Aorta (tissue), 5 donors: ENCODE measurements at places on chromosomes 3 and 15. TPM values are rescaled to one million over a fixed set of nuclear protein-coding genes. Genes with fewer than 3 reads are reported as not detected.
A peak's percentile ranks its signal among the peaks of the same experiment; 100 is the strongest.

GRCh38 chr15:60682615-60683014, 203.7 kb upstream of the ICE2 start:
- DNase-seq, result no peak

- no peak for DNase-seq
Measured at GRCh38 chr3:124823648-124824047, 63.5 kb downstream of the ITGB5 start.

DNA sequence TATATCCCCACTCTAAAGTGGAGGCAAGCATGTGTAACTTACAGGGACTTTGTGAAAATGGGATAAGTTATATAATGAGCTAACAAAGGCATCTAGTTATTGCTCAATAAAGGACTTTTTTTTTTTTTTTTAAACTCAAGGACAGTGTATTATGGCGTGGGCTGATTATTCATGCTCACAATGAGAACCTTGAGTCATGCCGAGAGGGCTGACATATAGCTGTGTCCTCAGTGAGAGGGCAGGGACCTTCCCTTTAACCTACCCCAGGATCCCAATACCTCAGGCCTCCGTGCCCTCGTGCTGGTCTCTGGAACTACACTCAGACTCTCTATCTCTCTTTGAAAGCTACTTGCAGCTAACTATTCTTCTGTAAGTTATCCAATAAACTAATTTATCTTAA, 319.9 kb upstream of the ICE2 start:
- no peak for DNase-seq

- DNase-seq, result no peak
Measured at GRCh38 chr15:67547064-67547463, 4.6 kb downstream of the MAP2K5 start.

GRCh38 chr3:177795859-177796258, 598.6 kb upstream of the TBL1XR1 start:
- DNase-seq, result no peak

DNA sequence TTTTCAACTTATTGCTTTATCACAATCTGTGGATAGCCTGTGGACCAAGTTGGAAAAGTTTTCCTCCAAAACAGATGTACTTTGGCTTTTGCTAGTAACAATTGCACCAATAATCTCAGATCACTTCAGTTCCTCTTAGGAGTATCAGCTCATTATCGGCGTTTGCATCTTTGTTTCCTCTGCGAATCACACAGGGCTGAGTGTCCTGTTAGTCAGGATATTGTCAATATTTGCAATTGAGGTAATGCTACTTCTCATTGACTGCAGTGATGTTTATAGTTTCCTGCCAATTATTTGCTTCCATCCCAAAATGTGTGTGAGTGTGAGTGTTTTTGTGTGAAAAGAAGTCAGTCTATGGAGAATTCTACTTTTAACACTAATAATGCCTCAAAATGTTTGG, 545.0 kb downstream of the SI start:
- DNase-seq, result no peak

DNA sequence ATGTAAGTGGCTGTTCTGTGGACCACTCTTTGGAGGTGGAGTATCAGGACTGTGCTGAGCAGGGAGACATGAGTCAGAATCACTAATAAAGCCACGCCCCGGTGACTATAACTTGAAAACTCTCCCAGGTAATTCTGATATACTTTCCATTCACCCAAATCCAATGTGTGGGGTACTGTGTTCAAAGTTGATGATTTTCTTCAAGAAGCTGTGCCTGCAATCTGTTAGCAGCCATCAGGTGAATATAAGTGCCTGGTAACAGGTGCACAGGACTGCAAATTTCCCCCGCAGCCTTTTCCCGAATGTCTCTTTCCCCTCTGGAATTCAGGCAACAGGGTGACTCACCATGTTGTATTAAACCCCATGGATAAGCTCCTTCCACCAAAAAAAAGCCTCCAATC, 17.0 kb downstream of the MAGI1 start:
- DNase-seq, result no peak

DNA sequence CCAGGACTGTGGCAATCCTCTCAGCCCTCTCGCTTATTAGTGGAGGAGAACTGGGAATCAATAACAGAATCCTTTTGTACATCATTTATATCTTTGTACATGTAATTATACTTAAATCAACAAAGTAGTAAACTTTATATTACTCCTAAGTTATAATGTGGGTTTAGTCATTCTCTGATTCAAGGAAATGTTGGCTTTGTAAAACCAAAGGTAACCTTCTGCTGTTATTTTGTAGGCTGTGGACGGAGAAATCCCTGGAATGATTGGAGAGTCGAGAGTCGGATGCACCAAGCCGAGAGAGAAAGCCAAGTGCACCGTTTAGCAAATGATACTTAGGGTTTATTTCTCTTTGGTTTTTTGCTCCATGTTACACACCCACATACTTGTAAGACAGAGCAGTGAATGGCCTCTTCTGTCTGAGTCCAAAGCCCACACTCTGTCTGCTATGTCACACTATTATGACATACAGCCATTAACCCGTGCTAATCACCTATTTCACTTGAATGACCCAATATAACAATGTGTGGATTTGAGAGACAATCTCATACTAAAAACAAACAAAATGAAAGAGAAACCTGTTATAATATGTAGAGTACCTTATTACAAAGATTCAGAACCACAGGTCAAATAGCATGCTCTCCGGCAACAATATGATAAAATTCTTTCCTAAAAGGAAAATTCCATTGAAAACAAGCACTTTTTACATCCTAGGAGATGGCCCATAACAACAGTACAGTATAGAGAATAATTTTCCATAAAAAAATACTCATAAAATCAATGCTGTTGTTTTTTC, 72.2 kb downstream of the MECOM start:
- no peak for DNase-seq

DNA sequence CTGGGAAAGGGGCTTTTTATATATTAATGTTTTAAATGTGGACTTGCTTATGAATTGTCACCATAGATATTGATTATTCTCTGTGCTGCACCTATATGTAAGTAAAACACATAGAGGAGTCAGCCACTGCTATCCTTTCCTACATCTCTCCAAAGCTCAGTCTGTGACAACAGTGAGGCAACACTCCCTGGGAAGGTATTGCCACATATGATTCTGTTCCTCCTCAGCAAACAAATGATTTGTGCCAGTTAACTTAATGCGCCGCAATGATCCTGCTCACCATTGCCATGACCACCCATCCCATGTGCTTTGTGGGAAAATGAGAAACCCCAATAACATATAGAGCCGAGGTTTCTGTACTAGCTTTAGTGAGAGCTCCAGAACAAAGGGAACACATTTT, 75.1 kb upstream of the FBN1 start:
- DNase-seq, result no peak

DNA sequence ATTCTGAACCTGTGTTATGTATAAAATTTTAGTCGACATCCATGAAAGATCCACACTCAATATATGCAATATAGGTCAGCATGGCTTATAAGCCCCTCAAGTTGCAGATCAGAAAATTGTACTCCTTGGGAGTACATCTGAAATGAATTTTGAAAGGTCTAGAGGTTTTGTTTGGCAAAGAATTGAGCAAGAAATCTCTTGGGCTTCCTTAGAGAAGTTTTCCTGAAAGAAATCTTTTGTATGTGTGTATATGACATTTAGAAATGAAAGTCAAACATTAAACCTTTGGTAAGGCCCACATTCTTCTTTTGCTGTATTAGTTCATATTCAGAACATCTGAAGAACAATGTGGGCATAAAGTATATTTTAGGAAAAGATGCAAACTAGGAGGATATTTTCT, 1006.6 kb downstream of the NAALADL2 start:
- no peak for DNase-seq

DNA sequence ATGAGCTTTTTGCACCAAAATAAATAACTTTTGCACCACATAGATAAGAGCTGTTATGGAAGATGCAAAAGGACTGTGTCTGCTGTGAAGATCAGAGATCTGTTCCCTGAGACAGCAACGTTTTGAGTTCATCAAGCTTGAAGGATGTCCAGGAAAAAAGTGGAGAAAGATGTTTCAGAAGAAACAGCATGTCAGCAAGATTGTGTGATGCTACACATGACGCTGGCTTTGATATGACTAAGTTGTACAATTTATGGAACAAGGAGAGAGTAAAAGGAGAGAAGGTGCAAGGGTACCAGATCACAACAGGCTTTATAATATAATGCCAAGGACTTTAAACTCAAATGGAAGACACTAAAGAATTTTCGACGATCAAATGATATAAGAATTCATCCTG, 16.6 kb downstream of the TJP1 start:
- DNase-seq, result no peak

GRCh38 chr3:186618318-186618938, 5.6 kb downstream of the AHSG start:
- no peak for DNase-seq

- no peak for DNase-seq
Measured at GRCh38 chr3:59856934-59857460, 807.2 kb upstream of the CFAP20DC start.

DNA sequence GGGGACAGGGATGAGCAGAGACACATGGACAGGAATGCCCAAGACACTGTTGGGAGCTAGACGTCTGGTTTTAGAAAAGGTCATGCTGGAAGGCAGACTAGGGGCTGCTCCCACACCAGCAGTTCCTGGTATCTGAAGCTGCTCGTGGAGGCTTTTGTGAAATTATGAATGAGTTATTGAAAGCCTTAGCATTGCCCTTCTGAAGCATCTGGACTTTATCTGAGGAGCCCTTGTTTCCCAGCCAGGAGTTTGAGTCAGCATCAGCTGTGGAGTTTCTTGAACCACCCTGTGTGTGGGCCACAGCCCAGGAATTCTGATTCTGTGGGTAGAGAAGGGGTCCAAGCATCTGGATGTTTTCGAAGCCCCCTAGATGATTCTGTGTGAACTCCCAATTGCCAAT, 258.7 kb downstream of the SLCO3A1 start:
- no peak for DNase-seq

DNA sequence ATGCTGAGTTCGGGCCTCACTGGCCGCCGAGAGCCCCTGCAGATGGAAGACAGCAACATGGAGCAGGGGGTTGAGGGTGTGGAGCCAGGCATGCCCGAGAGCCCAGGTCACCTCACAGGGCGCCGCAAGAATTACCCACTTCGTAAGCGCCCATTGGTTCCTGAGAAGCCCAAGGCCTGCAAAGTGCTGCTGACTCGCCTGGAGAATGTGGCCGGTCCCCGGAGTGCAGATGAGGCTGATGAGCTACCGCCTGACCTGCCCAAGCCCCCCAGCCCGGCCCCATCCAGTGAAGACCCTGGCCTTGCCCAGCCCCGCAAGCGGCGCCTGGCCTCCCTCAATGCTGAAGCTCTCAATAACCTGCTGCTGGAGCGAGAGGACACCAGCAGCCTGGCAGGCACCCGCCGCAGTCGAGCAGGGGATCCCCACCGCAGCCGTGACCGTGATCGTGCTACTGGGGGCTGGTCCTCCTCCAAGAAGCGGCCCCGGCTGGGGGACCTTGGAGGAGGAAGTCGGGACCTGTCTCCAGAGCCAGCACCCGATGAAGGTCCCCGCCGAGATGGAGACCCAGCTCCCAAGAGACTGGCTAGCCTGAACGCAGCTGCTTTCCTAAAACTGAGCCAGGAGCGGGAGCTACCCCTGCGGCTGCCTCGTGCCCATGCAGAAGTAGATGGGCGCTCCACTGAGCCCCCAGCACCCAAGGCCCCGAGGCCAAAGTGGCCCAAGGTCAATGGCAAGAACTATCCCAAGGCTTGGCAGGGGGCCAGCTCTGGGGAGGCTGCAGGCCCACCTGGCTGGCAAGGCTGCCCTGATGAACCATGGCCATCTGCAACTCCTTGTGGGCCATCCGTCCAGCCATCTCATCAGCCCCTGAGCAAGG, 12.1 kb upstream of the CHST14 start:
- DNase-seq, result peak; percentile 75

GRCh38 chr3:146091397-146091796, 69.6 kb downstream of the PLOD2 start:
- no peak for DNase-seq

DNA sequence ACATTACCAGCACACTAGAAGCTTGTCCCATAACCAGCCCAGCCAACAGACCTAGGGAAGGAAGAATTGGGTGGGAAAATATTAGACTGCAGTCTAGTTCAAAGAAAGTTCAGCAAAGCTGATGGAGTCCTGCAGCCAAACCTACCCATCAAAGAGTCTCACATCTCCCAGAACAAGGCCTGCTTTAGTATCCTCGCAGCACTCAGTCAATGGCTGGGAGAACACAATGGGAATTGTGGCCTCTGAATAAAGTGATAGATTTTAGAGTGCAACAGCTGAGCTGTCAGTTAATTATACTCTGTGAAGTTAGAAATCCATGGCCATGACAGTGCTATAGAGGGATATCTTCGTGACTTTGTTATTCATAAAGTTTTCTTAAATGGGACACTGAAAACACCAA, 207.2 kb upstream of the NAALADL2 start:
- no peak for DNase-seq

DNA sequence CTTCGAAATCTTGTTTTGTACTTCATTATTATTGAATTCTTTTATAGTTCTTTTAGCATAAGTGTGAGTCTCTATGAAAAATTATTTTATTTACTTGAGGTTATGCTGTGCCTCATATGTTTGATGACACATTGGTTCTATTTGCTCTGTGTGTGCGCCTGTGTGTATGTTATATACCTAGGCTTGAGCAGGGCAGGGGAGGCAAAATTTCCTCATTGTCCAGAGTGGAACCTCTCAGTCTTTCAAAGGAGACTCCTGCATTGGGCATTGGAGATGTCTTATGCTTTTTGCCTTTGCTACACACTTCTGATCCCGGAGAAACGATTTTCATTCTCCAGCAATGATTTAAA, 58.4 kb downstream of the ALCAM start:
- no peak for DNase-seq

GRCh38 chr15:70492240-70493177, 270.8 kb downstream of the UACA start:
- DNase-seq, result peak; percentile 87

DNA sequence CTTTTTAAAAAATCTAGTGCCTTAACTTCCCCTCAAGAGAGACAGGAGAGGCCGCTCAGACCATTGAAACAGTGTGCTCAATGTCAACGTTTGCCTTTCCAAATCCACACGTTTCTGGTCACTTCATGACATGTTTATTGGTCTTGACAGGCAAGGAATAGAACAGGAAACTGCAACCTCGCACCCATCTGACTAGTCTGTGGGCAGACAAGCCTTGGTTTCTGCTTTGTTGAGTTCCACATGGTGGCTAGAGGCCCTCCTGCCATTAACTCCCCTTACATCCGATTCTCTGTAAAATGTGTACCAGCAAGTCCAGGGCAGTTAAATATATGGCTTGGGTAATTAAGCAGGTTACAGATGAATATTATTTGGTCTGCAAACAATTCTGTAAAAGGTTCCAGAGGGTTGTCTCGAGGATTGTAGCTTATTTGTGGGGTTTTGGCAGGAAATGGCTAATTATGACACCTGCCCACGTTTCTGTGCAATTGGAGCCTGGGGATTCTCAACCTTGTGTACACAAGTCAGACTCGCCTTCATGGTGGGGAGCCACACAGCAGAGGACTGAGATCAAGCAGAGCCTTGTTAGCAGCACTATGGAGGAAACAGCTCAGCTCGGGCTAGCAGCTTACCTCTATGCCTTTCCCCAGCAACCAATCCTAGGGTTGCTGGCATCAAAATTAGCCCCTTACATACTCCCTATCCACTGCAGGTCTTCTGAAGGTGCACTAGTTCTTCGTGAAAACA, 317.5 kb upstream of the IGF1R start:
- DNase-seq, result no peak

Gene LRRN1
- 6.6 TPM for total RNA-seq
